ENCODE measurements at places on chromosomes 4 and X. TPM values are rescaled to one million over a fixed set of nuclear protein-coding genes. Genes with fewer than 3 reads are reported as not detected.

DNA sequence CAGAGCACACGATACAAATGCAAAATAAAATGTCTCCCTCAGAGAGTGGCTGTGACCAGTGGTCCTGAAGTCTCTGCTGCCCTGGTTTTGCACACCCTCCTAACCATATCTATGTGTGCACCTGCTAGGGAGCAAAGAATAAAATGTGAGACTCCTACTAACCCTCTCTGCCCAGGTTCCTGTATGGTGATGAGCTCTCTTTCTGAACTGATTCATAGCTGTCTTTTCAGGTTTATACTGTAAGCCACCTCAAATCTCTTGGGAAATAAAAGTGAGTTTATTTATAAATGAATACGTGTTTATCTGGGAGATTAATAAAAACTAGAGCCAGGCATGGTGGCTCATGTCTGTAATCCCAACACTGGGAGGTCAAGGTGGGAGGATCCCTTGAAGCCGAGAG lies 126.0 kb upstream of the RBPJ start:
- no peak for DNase-seq

GRCh38 chr4:163193717-163194116 lies 27.0 kb upstream of the NAF1 start:
- DNase-seq, result no peak

GRCh38 chr4:88456670-88457306 lies at the start of gene HERC5:
HERC5 (plus strand) TSS chr4:88457119; CDS start chr4:88457270, 151 bp downstream.
- peak; percentile 93 for DNase-seq

MAP7D3 gene
- polyA plus RNA-seq, result 19.3 TPM

- no peak for DNase-seq
Measured at GRCh38 chrX:78957049-78957767, 12.0 kb downstream of the P2RY10 start.

SPANXB1 gene
- polyA plus RNA-seq, result not detected

PLAC1 gene
- polyA plus RNA-seq, result 4.5 TPM

GRCh38 chrX:2243913-2244460 lies 256.8 kb downstream of the DHRSX start:
- no peak for DNase-seq

GRCh38 chrX:65596270-65597034 lies 61.9 kb upstream of the LAS1L start:
- DNase-seq, result no peak
